Activated T-helper 1 cell treated with anti-CD3 and anti-CD28 coated beads, Interleukin-12 subunit alpha, Interleukin-12 subunit beta, Interleukin-2, Interleukin-4 antibody, amounts not matched to agents 30 ng/mL and 10 ng/mL and 1 ng/mL, durations not matched to agents 14 hours and 24 hours and 36 hours (primary cell): ENCODE measurements at places on chromosomes 16 and 17. TPM values are rescaled to one million over a fixed set of nuclear protein-coding genes. Genes with fewer than 3 reads are reported as not detected.

DNA sequence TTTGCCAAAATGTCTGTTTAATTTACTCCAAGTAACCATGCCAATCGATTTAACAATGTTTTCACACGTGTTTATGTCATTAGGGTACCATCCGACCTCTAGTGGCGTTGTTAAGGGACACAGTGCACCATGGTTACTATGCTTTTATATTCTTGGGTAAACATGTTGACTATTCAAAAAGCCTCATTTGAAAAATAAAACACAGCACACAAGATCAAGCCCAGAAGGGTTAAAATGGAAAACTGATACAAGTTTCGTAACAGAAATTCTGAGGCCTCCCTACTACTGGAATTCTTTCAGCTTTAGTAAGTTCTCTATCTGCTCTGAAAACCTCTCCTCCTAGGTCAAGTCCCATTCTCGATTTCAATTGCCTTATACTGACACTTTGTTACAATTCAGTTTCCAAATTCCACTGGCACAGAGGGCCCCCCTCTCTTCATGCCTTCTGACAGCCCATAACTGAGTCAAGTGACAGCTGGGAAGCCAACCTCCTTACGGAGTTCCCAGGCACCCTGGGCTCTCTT, 2.1 kb downstream of the CFAP20 start:
- DNase-seq = no peak

CES4A gene
- total RNA-seq = 33.2 and 34.2 TPM in 2 replicates

DNA sequence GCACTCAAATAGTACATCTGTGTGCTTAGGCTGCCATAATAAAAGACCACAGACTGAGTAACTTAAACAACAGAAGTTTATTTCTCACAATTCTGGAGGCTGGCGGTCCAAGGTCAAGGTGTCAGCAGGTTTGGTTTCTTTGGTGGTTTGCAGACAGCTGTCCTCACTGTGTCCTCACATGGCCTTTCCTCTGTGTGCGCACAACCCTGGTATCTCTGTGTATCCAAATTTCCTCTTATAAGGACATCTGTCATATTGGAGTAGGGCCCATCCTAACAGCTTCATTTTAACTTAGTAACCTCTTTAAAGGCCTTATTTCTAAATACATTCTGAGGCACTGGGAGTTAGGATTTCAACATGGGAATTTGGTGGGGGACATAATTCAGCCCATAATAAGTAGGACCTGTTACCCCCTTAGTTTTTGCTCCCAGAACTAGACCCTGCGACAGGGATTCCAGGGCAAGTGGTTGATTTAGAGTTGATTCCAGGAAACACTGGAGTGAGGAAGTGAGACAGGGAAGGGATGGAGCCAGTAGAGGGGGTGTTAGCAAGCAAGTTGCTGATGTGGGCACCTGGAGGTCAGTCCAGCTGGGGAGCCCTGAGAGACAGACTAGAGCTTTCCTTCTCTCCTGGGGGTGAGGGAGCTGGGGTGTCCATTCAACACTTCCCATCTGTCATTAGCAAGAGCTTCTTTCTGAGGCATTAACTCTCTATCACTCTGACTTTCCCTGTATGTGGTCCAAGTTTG, 10.9 kb upstream of the ALKBH5 start:
- DNase-seq = no peak

GRCh38 chr16:85903559-85903958, 4.6 kb downstream of the IRF8 start:
- DNase-seq = no peak

ITGB3 gene
- not detected in 2 replicates for total RNA-seq

DNA sequence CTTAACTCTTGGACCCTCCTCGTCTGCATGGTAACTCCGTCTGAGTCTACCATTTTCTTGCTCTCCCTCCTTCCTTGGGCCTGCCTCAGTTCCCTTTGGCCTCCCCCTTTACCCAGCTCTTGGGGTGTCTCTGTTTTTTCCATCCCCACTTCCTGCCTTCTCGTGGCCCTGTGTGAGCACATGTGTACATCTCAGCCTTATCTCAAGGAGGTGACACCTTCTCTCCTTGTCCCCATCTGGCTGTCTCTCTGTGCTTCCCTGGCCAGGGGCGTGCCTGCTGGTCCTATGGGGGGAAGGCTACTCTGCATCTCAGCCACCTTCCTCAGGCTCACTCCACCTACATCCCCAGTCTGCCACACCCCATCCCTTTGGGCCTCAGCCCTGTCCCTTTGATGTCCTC, 6.6 kb downstream of the CTF1 start:
- DNase-seq = no peak

DNA sequence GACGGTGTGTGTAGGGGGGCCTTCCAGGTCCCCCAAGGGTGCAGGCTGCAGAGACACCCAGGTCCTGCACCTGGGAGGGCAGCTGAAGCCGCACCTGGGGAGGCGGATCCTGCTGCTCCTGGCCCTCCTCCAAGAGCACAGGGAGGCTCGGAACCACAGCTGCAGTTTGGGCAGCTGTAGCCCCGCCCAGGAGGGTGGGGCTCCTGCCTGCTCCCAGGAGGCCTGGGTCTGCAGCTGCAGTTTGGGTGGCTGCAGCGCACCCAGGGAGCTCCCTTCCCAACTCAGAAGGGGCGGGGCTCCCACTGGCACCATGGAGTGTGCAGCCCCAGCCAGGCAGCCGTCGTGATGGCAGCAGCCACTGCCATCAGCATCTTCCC, 69.4 kb upstream of the NKD1 start:
- DNase-seq = no peak

- DNase-seq = no peak
These were observed 6.1 kb downstream of the DOK4 start for GRCh38 chr16:57479976-57480753.

OTOP2 gene
- not detected in 2 replicates for total RNA-seq

- no peak for DNase-seq
These were observed 7.9 kb upstream of the TMIGD1 start for GRCh38 chr17:30341703-30342249.

GRCh38 chr16:35221482-35222185, 1762.2 kb downstream of the TP53TG3F start:
- no peak for DNase-seq

FBXW10B gene
- total RNA-seq = 1.0 and 1.5 TPM in 2 replicates

DNA sequence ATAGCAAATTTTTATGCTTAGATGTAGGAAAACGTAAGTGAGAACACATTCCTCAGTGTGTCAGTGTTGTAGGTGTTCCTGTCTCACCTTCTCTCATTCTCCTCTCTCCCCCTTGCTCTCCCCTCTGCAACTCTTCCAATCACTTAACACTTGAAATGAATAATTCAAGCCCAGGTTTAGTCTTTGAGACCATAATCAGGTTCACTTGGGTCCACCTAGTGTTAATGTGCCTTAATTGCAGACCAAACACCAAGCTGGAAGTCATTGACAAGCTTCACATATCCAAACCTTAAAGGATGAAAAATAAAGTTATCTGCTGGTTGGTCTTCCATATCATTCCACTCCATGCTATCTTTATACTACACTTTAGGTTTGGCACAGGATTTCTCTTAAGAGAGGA, 37.0 kb downstream of the STXBP4 start:
- no peak for DNase-seq

FSCN2 gene
- 0.52 and 0.64 TPM in 2 replicates for total RNA-seq

BIRC5 gene
- total RNA-seq = 39.4 and 39.6 TPM in 2 replicates

DNA sequence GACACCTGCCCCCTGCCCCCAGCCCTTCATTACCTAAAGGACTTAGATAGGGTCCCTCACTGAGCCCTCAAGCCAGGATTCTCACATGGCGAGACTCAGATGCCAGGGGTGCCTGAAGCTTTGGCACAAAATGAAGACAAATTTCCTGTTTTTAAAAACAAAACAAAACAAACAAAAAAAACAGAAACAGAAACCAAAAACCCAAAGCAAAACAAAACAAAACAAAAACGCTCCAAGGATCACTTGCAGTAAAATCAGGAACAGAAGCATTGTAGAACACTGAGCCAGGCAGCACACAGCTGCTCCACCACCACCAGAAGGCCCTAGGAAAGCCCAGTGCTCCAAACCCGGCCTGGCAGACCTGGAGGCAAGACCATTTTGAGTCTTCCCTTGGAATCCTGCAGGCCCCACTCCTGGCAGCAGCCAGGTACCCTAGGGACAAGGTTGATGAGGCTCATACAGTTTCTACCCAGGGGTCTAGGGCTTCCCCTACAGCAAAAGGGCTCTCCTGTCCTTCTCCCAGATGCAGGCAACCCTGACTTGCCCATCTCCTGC, 20.8 kb downstream of the MYO18A start:
- no peak for DNase-seq
